ENCODE measurements at places on chromosomes 16 and 17.

GRCh38 chr17:78484271-78485246 lies 92.6 kb downstream of the DNAH17 start:
- DNase-seq = peak; percentile 62

GRCh38 chr17:40813804-40814203 lies 8.6 kb downstream of the KRT10 start:
- no peak for DNase-seq

DNA sequence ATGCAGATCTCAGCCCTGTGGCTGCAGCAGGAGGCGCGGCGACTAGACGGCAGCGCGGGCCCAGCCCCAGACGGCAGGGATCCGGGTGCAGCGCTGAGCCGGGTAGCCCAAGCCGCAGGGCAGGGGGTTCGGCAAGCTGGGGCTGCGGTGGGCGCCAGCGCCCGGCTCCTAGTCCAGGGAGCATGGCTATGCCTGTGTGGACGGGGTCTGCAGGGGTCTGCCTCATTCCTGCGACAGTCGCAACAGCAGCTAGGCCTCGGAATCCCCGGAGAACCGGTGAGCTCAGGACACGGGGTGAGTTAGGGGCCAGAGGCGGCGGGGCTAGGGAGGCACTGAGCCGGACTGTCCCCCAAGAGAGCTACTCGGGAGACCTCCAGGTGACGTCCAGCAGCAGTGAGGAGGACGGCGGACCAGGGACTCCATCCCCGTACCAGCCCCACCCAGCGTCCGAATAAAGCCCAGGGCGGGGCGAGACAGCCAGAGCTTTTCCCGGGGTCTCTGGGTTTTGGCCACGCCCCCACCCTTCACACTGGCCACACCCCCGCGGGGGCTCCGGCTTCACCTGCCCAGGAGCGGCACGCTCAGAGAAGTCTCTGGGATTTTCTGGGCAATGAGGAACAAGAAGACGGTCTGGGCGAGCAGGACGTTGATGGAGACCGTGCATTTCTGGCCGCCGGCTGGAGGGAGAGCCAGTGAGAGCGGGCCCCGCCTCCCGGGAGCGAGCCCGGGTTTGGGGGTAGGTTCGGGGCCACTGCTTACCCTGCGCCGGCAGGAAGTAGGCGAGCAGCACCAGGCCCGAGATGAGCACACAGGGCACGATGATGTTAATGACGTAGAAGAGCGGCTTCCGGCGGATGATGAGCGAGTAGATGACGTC lies 1.1 kb downstream of the C17orf107 start:
- DNase-seq = no peak

- no peak for DNase-seq
Observed at GRCh38 chr17:30021708-30022317, 80.4 kb downstream of the EFCAB5 start.

DNA sequence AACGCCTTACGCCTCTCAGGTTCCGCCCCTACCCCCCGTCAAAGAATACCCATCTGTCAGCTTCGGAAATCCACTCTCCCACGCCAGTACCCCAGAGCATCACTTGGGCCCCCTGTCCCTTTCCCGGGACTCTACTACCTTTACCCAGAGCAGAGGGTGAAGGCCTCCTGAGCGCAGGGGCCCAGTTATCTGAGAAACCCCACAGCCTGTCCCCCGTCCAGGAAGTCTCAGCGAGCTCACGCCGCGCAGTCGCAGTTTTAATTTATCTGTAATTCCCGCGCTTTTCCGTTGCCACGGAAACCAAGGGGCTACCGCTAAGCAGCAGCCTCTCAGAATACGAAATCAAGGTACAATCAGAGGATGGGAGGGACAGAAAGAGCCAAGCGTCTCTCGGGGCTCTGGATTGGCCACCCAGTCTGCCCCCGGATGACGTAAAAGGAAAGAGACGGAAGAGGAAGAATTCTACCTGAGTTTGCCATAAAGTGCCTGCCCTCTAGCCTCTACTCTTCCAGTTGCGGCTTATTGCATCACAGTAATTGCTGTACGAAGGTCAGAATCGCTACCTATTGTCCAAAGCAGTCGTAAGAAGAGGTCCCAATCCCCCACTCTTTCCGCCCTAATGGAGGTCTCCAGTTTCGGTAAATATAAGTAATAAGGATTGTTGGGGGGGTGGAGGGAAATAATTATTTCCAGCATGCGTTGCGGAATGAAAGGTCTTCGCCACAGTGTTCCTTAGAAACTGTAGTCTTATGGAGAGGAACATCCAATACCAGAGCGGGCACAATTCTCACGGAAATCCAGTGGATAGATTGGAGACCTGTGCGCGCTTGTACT lies at the start of gene BRCA1:
TSS of gene BRCA1 (minus strand) at position 232 of the 834 bp plus-strand sequence. CDS start 1,268 bp downstream, outside the sequence.
- DNase-seq = peak; percentile 87

GRCh38 chr17:69857412-69857835 lies 217.6 kb upstream of the KCNJ16 start:
- DNase-seq = no peak

DNA sequence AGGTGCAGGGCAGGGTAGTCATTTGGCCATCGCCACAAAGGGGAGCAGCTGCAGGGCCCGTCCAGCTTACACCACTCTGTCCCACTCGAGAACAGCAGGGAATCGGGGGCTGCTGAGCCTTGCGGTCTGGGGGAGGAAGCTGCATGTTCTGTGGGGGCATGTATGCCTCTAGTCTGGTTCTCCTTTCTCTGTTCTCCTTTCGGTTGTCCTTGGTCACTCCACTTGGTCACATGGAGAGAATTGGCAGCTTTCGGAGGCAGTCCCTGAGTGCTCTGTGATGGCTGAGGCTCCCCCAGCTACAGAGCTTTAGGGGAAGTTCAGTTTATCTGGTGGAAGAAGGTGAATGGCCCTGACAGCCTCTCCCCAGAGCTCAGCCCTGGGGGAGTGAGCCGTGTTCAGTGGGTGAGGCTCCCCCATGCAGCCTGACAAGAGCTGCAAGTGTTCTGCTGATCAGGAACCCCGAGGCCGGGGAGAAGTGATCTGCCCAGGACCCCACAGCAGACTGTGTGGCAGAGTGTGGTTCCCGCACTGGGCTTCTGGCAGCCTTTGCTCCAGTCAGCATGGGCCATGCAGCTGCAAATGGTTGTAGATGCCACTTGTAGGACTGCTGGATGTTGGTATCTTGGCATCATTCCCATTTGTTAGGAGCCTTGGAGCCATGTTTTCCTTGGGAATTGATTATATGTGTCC lies 22.3 kb upstream of the SMPD3 start:
- DNase-seq = no peak

GRCh38 chr17:14471052-14471451 lies 170.2 kb downstream of the HS3ST3B1 start:
- no peak for DNase-seq

DNA sequence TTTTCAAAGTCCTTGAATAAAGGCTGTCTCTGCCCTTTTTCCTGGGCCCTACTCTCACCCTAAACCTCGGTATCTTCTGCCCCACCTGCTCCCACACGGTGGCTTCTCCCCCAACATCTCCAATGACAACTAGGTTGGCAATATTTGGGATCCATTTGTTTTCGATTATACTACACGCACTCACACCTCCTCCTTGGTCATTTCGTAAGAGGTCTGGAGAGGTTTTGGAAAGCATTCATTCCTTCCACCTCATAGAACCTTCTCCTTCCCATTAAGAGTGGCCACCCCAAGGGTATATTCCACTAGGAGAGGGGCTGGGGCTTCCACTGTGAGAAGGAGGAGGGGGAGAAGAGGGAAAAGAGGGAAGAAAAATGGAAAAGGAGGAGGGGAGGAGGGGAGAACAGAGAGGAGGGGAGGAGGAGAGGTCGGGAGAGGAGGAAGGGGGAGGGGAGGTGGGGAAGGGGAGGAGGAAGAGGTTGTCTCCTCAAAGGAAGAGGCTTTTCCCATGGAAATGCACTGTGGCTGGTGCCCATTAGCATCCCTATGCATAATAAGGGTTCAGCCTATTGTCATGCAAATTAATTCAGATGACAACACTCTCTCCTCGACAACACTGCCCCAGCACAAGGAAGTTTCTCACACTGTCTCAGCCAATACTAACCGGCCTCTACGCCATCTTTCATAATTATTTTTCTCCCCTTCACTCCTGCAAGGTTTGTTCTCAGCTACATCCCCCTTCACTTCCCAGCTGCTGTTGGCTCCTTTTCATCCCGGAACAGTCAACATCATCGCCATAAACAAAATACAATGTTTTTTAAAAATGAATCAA lies 30.0 kb downstream of the SOX9 start:
- DNase-seq = no peak

All from posterior cingulate gyrus (tissue), 11 donors.